ENCODE measurements at places on chromosomes 12 and 14.

DNA sequence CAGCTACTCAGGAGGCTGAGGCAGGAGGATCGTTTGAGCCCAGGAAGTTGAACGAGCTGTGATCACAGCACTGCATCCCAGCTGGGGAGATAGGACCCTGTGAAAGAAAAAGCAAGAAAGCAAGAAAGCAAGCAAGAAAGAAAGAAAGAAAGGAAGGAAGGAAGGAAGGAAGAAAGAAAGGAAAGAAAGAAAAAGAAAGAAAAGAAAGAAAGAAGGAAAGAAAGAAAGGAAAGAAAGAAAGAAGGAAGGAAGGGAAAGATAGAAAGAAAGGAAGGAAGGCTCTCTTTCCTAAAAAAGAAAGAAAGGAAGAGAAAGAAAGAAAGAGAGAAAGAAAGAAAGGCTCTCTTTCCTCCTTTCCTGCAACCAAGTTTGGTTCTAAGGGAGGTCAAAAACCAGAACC is 380.3 kb downstream of the PCNX1 start:
- no peaks in the 10 kb centered on the region for H3K27me3 ChIP-seq
- no peak for DNase-seq
- H3K27ac ChIP-seq = no peak overlapping the region

DNA sequence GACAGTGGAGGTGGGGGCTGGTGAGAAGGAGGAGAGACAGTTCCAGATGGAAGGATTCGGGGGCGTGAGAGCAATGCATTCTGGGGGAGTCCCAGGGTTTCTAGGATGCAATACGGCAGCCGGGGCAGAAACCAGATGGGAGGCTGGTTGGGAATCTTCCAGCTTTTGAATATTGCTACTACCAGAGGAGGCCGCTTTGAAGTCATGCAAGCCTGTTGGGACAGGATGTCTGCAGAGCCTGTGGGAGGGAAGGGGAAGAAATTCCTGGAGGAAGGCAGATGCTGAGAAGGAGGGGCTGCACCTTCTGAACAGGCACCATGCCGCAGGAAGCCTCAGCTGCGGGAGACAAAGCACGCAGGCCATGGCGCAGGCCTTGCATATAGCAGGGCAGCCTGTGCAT is 105.4 kb downstream of the APAF1 start:
- no peak overlapping the region for H3K27ac ChIP-seq
- H3K27me3 ChIP-seq = no peaks in the 10 kb centered on the region
- DNase-seq = no peak
- no peaks in the 10 kb centered on the region for H3K4me1 ChIP-seq

DNA sequence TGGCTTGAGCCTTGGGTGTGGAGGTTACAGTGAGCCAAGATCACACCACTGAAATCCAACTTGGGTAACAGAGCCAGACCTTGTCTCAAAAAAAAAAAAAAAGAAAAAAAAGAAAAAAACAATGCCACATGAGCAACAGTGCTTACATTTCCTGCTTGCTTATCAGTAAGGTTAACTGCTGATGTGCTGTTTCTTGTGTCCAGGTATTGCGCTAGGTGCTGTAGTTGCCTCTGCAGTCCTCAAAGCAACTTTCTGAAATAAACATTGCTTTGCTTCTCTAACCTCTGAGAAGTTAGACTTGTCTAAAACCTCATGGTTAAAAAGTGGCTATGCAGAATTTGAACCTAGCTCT is 24.7 kb downstream of the RNF34 start:
- no peaks in the 10 kb centered on the region for H3K27me3 ChIP-seq
- H3K4me3 ChIP-seq = no peak overlapping the region
- peak overlapping the region; percentile 88 for H3K27ac ChIP-seq

DNA sequence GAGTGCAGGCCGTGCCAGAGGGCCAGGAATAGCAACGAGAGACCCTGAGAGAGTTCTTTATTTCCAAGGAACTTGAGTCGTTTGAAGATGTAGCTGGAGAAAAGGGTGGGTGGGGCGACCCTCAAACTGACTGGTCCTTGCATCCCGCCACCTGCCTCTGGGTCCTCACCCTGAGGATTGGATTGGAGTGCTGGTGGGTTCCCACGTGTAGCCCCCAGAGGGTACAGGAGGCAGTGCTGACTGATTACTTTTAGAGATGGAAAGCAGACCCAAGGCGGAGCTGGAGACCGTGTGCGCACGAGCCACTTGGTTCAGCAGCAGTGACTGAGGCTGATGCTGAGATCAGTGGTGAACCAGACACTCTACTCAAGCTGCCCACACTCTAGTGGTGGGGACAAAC is 6.9 kb downstream of the EMG1 start:
- H3K4me3 ChIP-seq = no peak overlapping the region
- no peak overlapping the region for H3K27ac ChIP-seq
- no peaks in the 10 kb centered on the region for H3K27me3 ChIP-seq
- H3K36me3 ChIP-seq = peaks cover 30% of the 10 kb centered on the region
- DNase-seq = no peak

- H3K4me3 ChIP-seq = no peak overlapping the region
- DNase-seq = no peak
- H3K4me1 ChIP-seq = no peaks in the 10 kb centered on the region
- no peaks in the 10 kb centered on the region for H3K36me3 ChIP-seq
These were observed 220.5 kb downstream of the BCAT1 start for GRCh38 chr12:24728366-24728765.

GRCh38 chr12:53862831-53863230 is 75.8 kb upstream of the HOXC13 start:
- no peak overlapping the region for H3K27ac ChIP-seq
- peaks cover 27% of the 10 kb centered on the region for H3K27me3 ChIP-seq
- no peaks in the 10 kb centered on the region for H3K4me1 ChIP-seq
- H3K4me3 ChIP-seq = no peak overlapping the region
- no peak for DNase-seq

DNA sequence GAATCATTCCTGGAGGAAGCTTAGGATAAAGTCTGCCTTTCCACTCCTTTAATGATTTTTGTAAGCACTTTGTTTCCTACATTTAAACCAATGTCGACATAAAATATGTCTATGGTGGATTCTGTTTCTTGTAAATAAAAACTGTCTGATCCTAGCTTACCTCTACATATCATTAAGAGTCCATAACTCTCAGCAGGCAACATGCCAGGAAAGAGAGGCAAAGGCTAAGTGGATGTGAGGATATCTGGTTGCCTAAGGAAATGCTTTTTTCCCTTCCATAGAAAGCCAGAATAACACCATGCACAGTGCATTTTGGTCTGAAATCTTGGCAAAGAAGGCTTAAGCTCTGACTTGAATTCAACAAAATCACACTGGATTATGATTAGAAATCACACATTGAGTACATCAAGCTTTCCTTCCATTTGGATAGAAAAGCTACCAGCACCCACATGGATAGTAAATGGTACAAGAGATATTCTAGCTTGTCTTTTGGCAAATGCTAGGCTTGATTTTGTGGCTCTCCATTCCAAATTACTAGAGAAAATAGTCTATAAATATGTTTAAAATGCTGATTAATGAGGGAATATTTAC is 57.0 kb upstream of the CNTN1 start:
- no peaks in the 10 kb centered on the region for H3K27me3 ChIP-seq
- H3K36me3 ChIP-seq = no peaks in the 10 kb centered on the region
- no peaks in the 10 kb centered on the region for H3K4me1 ChIP-seq
- DNase-seq = no peak

GRCh38 chr12:71947645-71948105 is 9.0 kb downstream of the TPH2 start:
- H3K36me3 ChIP-seq = no peaks in the 10 kb centered on the region
- no peaks in the 10 kb centered on the region for H3K4me1 ChIP-seq
- no peak overlapping the region for H3K27ac ChIP-seq
- no peaks in the 10 kb centered on the region for H3K27me3 ChIP-seq
- no peak for DNase-seq
- no peak overlapping the region for H3K4me3 ChIP-seq

- H3K36me3 ChIP-seq = peaks cover 48% of the 10 kb centered on the region
- DNase-seq = no peak
- H3K27me3 ChIP-seq = no peaks in the 10 kb centered on the region
- H3K4me3 ChIP-seq = no peak overlapping the region
- no peaks in the 10 kb centered on the region for H3K4me1 ChIP-seq
These were observed 102.7 kb downstream of the LRRK2 start for GRCh38 chr12:40327535-40327934.

- no peak for DNase-seq
- H3K4me3 ChIP-seq = no peak overlapping the region
- no peaks in the 10 kb centered on the region for H3K36me3 ChIP-seq
- H3K4me1 ChIP-seq = no peaks in the 10 kb centered on the region
- H3K27ac ChIP-seq = peak overlapping the region; percentile 53
These were observed 58.9 kb upstream of the PLEKHG3 start for GRCh38 chr14:64645220-64645892.

DNA sequence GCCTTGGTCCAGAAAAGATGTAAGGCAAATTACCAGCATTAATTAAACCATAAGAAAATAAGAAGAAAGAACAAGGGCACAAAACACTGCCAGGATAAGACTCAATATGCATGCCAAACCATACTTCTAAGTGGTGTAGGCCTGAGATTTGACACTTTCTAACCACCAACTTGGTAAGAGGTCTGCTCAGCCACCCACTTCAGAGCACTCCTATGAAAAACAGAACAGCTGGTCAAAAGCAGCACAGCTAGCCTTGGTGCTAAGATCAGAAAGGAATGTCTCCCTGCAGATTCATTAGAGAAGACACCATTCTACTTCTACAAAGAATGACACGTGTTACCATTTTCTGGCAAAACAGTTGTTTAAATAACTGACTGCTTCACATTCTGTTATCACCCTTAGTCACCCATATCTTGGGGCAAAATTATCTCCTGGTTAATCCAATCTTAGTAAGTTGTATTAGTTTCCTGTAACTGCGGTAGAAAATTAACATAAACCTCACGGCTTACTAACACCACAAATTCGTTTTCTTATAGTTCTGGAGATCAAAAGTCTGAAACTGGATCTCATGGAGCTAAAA is 13.2 kb downstream of the RPS6KA5 start:
- no peak overlapping the region for H3K4me3 ChIP-seq
- H3K27ac ChIP-seq = no peak overlapping the region
- no peaks in the 10 kb centered on the region for H3K27me3 ChIP-seq
- no peaks in the 10 kb centered on the region for H3K36me3 ChIP-seq
- DNase-seq = no peak

- no peak overlapping the region for H3K4me3 ChIP-seq
- H3K4me1 ChIP-seq = no peaks in the 10 kb centered on the region
- H3K27ac ChIP-seq = peak overlapping the region; percentile 30
- no peak for DNase-seq
- H3K27me3 ChIP-seq = no peaks in the 10 kb centered on the region
These were observed 9.8 kb upstream of the SERPINA5 start for GRCh38 chr14:94571395-94571794.

GRCh38 chr12:55983232-55983842 is 9.5 kb downstream of the RAB5B start:
- no peaks in the 10 kb centered on the region for H3K27me3 ChIP-seq
- peaks cover 10% of the 10 kb centered on the region for H3K4me1 ChIP-seq
- H3K27ac ChIP-seq = no peak overlapping the region
- H3K4me3 ChIP-seq = no peak overlapping the region
- H3K36me3 ChIP-seq = peaks cover 90% of the 10 kb centered on the region

DNA sequence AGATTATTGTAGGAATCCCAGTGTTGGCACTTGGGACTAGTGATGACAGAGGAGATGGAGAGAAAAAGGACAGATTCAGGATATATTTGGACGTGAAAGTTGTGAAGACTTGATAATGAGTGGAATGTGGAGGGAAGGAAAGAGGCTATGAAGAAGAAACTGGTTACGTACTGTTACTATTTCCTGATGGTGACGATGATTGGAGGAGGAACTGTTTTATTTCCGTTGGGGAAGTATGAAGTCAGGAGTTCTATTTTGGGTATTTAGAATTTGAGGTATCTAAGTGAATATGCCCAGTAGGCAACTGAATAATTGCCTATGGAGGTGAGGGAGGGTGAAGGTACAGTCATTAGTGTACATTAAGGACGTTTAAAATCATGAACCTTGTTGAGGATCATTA is 207.2 kb downstream of the TMTC2 start:
- H3K4me3 ChIP-seq = no peak overlapping the region
- no peaks in the 10 kb centered on the region for H3K27me3 ChIP-seq
- H3K4me1 ChIP-seq = no peaks in the 10 kb centered on the region
- no peak overlapping the region for H3K27ac ChIP-seq
- H3K36me3 ChIP-seq = no peaks in the 10 kb centered on the region

GRCh38 chr12:66683073-66683472 is 4.2 kb upstream of the GRIP1 start:
- no peaks in the 10 kb centered on the region for H3K27me3 ChIP-seq
- no peak for DNase-seq
- H3K27ac ChIP-seq = no peak overlapping the region
- no peaks in the 10 kb centered on the region for H3K36me3 ChIP-seq
- no peak overlapping the region for H3K4me3 ChIP-seq
- peaks cover 11% of the 10 kb centered on the region for H3K4me1 ChIP-seq

- H3K36me3 ChIP-seq = no peaks in the 10 kb centered on the region
- H3K27ac ChIP-seq = no peak overlapping the region
- H3K27me3 ChIP-seq = no peaks in the 10 kb centered on the region
- DNase-seq = no peak
- no peak overlapping the region for H3K4me3 ChIP-seq
These were observed 445.0 kb downstream of the GXYLT1 start for GRCh38 chr12:41699658-41700057.

GRCh38 chr12:115945491-115945885 is 332.0 kb downstream of the MED13L start:
- no peaks in the 10 kb centered on the region for H3K27me3 ChIP-seq
- H3K4me1 ChIP-seq = no peaks in the 10 kb centered on the region
- H3K36me3 ChIP-seq = no peaks in the 10 kb centered on the region
- H3K4me3 ChIP-seq = no peak overlapping the region
- DNase-seq = no peak

- no peaks in the 10 kb centered on the region for H3K27me3 ChIP-seq
- no peaks in the 10 kb centered on the region for H3K36me3 ChIP-seq
- no peak for DNase-seq
- H3K4me1 ChIP-seq = no peaks in the 10 kb centered on the region
- H3K4me3 ChIP-seq = no peak overlapping the region
These were observed 14.2 kb upstream of the TXNRD1 start for GRCh38 chr12:104201238-104202001.

DNA sequence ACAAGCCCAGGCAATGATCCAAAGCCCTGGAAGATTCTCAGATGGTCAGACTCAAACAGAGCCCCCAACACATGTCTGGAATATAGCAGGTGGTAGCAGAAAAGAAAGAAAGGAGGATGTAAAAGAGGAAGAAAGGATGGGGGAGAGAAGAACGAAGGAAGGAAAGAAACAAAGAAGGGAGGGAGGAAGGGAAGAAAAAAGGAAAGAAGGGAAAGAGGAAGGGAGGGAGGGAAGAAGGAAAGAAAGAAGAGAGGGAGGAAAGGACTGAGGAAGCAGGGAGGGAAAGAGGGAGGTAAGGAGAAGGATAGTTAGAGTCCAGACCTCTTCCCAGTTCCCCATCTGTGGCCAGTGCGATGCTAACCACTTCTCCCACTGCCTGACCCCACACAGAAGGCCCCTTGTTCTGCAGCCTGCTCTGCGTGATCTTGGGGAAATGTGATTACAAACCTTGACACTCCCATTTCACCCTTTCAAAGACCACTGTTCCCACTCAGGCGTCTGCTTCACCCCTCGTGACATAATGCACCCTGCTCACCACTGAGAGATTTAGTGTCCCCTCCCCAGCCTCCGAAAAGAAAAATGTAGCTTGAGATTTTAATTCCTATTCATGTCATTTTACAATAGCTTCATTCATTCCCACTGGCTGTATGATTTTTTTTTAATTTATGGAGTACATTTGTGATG is 357.9 kb downstream of the BCL11B start:
- DNase-seq = no peak
- no peak overlapping the region for H3K27ac ChIP-seq
- H3K4me3 ChIP-seq = no peak overlapping the region
- no peaks in the 10 kb centered on the region for H3K4me1 ChIP-seq
